Peyer's patch (tissue), 4 donors: ENCODE measurements at places on chromosomes 3 and 15. TPM values are rescaled to one million over a fixed set of nuclear protein-coding genes. Genes with fewer than 3 reads are reported as not detected.

DNA sequence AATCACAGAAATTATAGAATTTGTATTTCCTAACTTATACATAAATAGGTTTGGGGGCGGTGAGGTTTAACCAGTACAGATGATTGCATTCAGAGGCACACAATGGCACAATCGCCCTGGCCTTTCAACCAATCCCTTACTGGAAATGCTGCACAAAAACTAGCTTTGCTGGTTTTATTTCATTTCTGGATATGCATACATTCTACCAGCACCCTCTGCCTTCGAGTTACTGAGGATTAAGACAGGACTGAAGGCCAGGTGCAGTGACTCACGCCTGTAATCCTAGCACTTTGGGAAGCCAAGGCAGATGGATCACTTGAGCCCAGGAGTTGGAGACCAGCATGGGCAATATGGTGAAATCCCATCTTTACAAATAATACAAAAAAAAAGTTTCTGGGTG is 336.1 kb downstream of the ARRDC4 start:
- no peak for DNase-seq

DNA sequence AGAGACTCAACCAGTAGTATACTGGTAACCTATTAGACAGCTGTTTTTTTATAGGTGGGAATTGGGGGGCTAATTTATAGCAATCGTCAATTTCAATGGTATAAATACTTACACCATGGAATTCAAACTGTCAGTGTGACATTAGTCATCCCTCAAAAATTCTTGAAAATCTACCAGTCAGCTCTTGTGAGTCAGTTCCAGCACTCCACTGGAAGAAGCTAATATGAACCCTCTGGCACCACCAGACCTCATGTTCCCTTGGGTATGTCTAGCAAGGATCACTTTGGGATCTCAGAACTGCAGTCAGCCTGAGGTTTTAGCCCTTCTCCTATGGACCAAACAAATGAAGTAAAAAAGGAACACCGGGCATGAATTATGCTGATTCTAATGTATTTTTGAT is 11.8 kb upstream of the UACA start:
- no peak for DNase-seq

DNA sequence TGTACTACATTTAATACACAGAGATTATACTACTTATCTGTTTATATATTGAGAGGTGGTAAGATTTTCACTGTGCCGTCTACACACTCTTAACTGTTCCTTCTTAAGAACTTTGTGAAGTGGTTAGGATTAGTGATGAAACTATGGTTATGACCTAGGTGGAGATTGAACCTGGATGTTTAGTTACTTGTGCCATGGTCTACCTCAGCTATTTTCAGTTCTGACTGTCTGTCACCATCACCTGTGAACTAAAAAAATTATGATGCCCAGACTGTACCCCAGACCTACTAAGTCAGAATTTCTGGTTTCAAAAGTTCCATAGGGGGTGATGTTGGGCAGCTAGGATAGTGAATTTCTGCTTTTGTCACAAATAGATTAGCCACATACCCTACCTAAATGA is 6.4 kb downstream of the RASA2 start:
- no peak for DNase-seq

DNA sequence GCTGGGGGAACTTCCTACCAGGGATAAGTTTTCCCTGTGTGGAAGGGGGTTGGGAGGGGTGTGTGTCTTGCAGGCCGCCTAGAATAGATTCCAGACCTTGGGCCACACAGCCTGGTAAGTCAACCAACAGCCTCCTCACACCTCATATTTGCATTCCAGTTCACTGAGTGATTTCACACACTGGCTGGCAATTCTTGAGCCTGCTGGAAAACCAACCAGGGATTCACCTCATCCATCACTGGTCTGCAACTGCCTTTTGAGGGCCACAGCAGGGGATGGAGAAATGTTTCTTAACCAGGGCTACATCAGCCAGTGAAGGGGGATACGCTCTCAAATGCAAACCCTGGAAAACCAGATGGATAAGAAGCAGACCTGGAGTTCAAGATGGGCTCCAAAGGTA is 2.0 kb downstream of the FSTL1 start:
- DNase-seq = no peak

DNA sequence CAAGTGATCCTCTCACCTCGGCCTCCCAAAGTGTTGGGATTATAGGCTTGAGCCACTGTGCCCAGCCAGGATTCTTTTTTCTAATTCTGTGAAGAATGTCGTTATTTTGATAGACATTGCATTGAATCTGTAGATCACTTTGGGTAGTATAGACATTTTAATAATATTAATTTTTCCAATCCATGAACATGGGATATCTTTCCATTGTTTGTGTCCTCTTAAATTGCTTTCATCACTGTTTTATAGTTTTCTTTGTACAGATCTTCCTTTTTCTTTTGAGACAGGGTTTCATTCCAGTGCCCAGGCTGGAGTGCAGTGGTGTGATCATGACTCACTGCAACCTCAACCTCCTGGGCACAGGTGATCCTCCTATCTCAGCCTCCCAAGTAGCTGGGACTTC is 11.6 kb upstream of the KCTD6 start:
- DNase-seq = no peak

- DNase-seq = no peak
Observed at GRCh38 chr3:44455318-44455717, 22.2 kb downstream of the ZNF445 start.

GRCh38 chr15:85128621-85129020 is 147.0 kb downstream of the PDE8A start:
- DNase-seq = no peak

GRCh38 chr3:126158912-126159454 is 21.4 kb downstream of the ALDH1L1 start:
- no peak for DNase-seq

MESP2 gene
- total RNA-seq = not detected

PRSS50 gene
- total RNA-seq = not detected

OXTR gene
- not detected for total RNA-seq

DNA sequence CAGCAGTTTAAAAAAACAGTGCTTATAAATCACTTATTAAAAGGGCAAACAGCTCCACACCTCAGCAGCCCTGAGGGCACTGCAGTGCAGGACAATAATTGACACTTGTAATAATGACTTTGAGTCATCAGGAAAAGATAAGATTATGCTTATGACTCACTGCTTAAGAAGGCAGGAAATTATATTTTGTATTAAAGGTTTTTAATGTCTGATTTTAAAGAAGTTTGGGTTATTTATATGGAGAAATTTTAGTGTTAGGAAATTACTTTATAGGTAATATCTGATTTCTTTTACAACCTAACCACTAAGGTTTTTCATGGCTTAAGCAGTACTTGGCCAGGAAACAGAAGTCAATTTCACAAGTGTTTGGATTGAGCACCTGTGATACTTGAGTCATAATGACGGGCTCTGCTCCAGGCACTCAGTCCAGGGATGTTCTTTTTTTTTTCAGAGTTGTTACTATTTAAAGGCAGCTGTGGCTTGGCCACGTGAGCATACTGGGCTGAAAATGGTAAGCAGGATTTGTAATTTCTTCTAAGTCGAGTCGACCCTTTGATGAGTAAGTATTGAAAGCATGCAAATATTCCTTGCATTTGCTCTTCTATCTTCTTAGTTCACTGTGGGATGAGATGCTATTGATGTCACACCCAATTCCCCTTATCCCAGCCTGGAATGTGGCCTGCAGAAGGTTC is 21.6 kb upstream of the SLC6A20 start:
- DNase-seq = no peak

SLC7A14 gene
- total RNA-seq = not detected

DNA sequence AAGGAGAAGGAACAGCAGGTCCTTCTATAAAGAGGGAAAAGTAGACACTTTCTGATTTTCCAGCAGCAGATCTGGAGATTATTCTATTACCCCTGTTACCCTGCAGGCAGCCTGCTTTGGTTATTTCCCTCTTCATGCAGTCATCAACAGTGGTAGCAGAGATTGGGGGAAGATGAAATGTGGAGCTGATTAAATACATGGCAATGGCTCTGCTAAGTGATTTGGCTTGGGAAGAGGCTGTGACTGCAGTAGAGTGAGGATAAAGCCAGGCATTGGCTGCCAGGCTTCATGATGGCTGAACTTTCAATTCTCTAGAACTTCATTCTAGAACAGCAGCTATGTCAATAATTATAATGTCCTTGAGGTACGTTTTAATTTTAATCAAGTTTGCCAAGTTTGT is 29.1 kb downstream of the PTX3 start:
- no peak for DNase-seq

GRCh38 chr3:26312816-26313215 is 309.8 kb upstream of the LRRC3B start:
- DNase-seq = no peak

GRCh38 chr3:161273589-161274218 is 52.6 kb downstream of the NMD3 start:
- DNase-seq = no peak
